Inflammatory macrophage treated with lipopolysaccharide for 4 hours (primary cell): ENCODE measurements at places on chromosomes 3 and 15.

GRCh38 chr3:169792359-169792758 is 19.2 kb downstream of the MYNN start:
- no peak for DNase-seq

DNA sequence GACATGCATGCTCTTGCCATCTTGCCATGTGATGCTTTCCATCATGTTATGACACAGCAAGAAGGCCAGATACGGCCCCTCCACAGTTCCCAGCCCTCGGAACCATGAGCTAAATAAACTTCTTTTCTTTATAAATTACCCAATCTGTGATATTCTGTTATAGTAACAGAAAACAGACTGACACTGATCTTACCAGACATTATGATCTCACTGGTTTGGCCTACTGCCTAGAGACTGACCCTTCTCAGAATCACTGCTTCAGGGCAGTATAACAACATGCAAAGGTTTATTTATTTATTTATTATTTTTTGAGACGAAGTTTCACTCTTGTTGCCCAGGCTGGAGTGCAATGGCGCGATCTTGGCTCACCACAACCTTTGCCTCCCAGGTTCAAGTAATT is 14.0 kb downstream of the ZNF619 start:
- DNase-seq, result no peak

GRCh38 chr3:159726231-159726964 is 262.2 kb upstream of the IL12A start:
- no peak for DNase-seq

- peak; percentile 54 for DNase-seq
Observed at GRCh38 chr3:43489930-43490329, 131.9 kb downstream of the ANO10 start.

- no peak for DNase-seq
Observed at GRCh38 chr15:64596701-64597476, 136.5 kb downstream of the ZNF609 start.

GRCh38 chr3:20322085-20322484 is 136.1 kb upstream of the SGO1 start:
- DNase-seq, result no peak

- DNase-seq, result peak; percentile 80
Observed at GRCh38 chr3:44648564-44649229, at the start of gene ZNF35. TSS of gene ZNF35 (plus strand) at chr3:44648732. CDS start at chr3:44651068, 2,336 bp downstream.

DNA sequence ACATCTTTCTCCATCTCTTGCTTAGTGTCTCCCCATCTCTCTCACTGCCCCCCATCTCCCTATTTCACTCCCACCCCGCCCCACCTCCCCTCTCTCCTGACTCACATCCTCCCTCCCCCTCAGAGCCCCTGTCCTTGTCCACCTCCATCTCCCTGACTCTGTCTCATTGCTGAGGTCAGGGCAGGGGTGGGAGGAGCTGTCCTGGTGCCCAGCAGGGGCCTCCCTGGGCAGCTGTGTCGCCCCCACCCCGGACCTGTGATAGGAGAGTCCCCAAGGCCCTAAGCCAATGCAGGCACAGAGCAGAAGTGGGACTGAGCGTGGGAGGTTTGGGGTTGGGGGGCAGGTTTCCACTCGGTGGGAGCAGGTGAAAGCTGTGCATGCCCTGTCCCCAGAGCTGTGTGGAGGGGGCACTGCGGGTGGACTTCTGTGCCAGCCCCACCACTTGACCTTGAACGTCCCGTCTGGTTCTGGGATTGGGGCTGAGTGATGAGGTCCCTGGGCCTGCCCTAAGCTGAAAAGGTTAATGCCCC is 210.8 kb downstream of the TBC1D2B start:
- no peak for DNase-seq

DNA sequence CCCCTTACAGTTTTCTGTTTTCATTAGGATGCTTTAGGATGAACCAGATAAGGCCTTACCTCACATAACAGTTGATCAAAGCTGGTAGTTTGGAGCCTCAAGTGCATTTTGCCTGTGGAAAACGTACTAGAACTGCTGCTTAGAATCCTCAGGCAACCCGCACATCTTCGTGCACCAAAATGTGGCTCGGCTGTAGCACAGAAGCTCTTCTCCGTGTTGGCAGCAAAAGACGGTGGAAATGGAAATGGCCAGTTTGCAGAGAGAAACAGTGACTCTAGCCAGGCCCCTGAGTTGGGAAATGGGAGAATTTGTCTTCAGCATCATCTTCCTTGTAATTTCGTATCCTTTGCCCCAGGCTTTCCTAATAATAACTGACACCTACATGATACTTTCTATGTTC is 20.6 kb downstream of the TLNRD1 start:
- no peak for DNase-seq

DNA sequence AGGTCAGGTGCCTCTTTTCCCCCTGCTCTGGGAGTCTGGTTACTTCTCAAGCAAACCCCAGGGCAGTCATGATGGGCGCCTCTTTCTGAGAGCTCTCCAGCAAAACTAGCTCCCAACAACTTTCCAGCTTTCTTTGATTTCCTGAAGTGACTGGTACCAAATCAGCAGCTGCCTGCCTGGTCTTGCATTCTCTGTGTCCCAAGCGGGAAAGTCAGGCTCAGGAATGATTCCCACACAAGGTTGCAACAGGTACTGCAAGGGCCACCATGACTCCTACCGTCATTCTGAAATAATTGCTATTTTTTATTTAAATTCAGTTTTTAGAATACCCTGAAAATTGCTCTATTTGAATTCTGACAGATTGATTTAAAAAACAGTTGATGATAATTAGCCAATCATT is 658.7 kb downstream of the SQOR start:
- no peak for DNase-seq

DNA sequence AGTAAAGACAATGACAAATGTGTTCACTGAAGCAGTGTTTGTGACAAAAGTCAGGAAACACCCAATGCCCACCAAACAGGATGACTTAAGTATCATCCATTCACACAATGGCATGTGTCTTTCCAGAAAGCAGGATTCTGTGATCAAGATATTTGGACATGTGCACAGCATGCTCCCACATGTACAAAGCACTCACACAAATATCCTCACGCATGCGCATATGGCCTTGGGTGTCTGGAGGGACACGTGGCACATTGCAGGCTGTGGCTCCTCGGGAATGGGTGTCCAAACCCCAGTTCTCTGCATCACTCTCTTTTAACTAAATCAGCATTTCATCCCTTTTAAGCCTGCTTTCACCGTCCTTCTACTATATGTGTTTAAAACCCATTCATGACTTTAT is 130.5 kb downstream of the KLF13 start:
- DNase-seq, result no peak

GRCh38 chr3:41681479-41681878 is 280.4 kb downstream of the ULK4 start:
- no peak for DNase-seq

DNA sequence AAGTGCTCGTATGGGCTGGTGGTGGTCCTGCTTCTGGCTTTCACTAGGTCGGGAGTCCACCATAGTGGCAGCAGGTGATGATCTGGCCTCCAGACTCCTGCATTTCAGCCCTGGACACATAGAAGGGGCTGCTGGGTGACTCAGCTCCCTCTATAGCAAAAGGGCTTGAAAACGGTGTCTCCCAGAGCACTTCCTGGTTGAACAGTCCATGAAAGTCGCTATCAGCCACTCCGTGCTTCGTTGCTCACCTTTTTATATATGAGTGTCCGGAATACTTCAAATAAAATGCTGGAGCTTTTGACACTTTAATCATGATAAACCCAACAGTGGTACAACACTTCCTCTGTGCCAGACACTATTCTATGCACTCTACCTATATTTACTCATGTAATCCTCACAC is 213.2 kb downstream of the PDZRN3 start:
- no peak for DNase-seq

GRCh38 chr15:35514759-35515158 is 31.2 kb downstream of the DPH6 start:
- DNase-seq, result no peak

DNA sequence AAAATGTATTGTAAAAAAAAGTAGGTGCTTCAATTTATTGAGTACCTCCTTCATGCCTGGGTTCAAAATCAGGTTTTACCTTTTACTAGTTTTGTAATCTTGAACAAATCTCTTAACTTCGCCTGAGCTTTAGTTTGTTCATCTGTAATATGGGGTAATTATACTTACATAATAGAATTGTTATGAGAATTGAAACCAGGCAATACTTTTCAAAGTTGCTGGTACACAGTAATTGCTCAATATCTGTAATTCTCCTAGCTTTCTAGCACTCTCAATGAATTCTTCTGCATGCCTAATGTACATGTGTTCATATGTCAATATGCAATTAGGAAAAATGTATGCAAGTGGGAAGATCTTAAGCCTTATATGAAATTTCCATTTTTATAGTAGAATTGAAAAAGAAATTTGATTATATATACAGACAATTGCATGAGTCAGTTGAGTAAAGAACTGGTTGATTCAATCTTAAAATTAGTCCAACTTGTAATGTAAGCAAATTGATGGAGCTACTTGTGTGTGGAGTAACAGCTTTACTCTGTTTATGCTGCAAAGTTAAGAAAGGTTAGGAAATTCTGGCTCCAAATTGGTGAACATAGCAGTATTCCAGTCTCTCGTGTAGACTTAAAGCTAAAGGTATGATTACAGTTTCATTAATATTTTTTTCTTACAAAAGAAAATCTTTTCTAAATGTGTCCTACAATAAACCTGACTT is 4.1 kb downstream of the TNFSF10 start:
- peak; percentile 75 for DNase-seq

GRCh38 chr15:83794209-83794608 is 140.3 kb downstream of the ADAMTSL3 start:
- DNase-seq, result no peak

DNA sequence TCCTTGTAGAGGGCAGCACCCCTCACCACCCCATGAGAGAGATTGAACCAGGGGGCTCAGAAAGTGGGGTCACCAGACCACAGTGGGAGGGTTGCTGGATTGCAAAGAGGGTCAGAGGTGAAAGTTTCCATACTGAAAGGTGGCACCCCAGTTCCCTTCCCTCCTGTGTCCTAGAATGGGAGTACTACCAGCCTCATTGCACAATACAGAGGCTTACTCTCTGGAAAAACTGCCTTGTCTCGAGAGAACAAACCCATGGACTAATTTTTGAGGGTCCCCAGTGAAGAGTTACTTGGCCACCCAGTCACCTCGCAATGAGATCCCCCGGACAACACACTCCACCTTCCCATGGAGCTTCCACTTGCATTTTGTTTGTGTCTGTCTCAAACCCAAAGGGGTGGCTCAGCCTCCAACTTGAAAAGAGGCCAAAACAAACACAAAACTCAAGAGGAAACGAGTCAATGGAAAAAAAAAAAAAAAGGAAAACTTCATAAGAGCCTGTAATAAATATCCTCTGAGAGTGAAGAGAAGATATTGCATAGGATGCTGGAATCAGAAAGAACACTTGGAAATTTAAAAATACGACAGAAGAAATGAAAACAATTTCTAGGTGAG is 18.6 kb downstream of the MESP2 start:
- no peak for DNase-seq

DNA sequence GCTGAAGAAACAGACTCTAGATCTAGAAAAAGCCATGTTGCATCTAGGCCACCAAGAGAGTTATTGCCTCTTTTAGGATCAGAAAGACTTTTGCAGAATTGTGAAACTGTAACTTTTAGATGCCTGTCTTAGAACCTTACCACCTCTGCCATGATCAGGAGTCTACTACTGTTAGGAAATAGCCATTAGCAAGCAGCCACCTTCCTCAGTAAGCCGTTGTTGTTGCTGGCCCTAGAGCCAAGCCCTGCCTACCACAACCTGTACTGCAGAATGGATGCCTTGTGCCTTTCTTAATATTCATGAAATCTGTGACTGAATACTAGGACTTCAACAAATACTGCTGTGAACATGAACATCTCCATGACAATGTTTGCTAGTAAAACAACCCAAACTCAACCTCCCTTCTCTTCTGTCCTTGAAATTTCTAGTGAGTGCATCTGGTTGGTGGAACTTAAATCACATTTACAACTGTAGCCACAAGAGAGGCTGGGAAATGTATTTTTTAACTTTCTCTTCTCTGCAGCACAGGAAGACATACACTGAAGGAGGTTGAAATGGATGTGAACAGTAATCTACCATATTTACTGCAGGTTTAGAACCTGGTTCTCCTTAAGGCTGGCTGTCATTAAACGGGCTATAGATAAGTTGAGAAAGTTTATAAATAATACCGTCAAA is 20.7 kb downstream of the RASA2 start:
- no peak for DNase-seq

DNA sequence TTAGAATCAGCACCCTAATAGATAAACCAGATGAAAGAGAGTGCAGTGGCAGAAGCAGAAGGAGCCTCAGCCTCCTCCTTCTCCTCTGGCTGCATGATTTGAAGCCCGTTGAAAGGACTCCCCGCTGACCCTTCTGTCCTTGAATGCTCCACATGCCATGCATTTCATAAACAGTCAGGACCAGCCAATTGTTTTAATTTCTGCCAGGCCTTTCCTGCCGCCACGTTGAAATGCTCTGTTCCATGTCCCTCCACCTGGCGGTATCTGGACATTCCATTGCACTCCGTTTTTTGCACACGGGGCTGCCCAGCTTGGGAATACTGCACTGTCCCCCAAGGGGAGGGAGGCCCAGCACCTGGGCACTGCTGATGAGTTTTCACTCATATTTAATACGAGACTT is 35.2 kb upstream of the GLCE start:
- no peak for DNase-seq

DNA sequence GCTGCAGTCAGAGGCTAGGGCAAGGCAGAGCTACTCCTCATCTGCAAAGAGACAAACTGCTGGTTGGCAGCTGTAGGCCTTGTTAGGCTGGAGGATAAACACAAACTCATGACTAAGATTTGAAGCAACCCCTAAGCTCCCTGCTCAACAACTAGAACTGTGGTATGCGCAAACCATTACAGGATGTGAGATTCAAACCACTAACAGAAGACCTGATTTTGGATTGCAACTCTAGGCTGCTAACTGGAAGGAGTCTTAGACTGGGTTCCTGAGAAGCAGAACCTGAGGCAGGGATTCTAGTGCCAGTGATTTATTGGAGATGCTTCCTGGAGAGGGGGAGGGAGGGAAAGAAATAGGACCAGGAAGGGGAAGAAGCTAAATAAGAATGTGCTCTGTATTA is 22.5 kb downstream of the CCR4 start:
- no peak for DNase-seq

- no peak for DNase-seq
Observed at GRCh38 chr3:54578417-54578816, 349.4 kb downstream of the LRTM1 start.
